Stimulated activated CD4-positive, alpha-beta T cell treated with anti-CD3 and anti-CD28 coated beads, Interleukin-1b, Interleukin-23, amount 100 ng/mL, for 1 hour (primary cell): ENCODE measurements at places on chromosomes 11 and 22.

- no peak for DNase-seq
Observed at GRCh38 chr22:32699001-32699582, 102.4 kb upstream of the TIMP3 start.

DNA sequence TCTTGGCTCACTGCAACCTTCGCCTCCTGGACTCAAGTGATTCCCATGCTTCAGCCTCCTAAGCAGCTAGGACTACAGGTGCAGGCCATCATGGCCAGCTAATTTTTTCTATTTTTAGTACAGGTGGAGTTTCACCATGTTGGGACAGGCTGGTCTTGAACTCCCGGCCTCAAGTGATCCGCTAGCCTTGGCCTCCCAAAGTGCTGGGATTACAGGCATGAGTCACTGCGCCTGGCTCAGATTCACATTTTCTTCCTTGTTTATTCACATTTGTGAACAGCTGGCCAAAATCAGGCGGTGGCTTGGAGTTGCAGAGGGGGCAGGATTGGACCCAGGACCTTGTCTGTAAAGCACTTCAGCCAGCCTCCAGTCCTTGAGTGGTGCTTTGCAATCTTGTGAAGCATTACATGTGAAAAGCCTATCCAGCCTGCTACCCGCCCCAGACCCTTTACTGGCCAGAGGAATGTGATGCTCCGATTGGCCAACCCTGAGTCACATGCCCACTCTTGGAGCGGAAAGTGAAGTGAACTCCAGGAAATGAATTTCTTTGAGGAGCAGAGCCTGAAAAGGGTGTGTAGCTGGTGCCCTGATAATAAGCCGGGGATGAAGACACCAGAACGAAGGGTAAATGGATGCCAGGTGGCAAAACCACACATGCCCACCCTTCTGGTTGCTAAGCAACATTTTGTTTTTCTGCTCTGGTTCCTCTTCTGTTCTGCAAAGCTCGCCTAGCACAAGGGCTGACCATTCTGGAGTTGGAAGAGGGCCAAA, 62.6 kb upstream of the PTPRJ start:
- no peak for DNase-seq

DNA sequence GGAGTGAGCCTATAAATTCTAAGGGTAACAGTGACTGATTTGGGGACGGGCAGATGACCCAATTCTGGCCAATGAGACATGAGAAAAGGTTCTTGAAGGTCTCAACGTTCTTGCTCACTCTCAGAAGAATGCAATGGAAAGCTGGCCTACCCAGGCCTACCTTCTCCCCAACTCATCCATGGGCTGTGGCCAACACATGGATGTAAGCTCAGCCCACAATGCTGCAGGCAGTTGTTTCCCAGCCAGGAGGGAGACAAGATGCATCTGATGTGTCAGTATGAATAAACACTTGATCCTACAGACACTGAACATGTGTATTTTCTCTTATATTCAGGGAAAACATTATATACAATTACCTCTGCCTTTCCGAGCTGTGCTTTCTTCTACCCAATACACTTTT, 24.4 kb downstream of the PI4KA start:
- no peak for DNase-seq

GRCh38 chr11:57146301-57146700, 35.5 kb upstream of the LRRC55 start:
- no peak for DNase-seq
